CMK (cell line): ENCODE measurements at places on chromosomes 7 and 10.
A peak's percentile ranks its signal among the peaks of the same experiment; 100 is the strongest.

GRCh38 chr7:129774359-129774758 is 162.8 kb downstream of the NRF1 start:
- no peak for DNase-seq

- no peak for DNase-seq
Measured at GRCh38 chr7:84697506-84697905, 489.4 kb downstream of the SEMA3D start.

GRCh38 chr10:112955582-112956421 is 5.8 kb downstream of the TCF7L2 start:
- DNase-seq, result no peak

DNA sequence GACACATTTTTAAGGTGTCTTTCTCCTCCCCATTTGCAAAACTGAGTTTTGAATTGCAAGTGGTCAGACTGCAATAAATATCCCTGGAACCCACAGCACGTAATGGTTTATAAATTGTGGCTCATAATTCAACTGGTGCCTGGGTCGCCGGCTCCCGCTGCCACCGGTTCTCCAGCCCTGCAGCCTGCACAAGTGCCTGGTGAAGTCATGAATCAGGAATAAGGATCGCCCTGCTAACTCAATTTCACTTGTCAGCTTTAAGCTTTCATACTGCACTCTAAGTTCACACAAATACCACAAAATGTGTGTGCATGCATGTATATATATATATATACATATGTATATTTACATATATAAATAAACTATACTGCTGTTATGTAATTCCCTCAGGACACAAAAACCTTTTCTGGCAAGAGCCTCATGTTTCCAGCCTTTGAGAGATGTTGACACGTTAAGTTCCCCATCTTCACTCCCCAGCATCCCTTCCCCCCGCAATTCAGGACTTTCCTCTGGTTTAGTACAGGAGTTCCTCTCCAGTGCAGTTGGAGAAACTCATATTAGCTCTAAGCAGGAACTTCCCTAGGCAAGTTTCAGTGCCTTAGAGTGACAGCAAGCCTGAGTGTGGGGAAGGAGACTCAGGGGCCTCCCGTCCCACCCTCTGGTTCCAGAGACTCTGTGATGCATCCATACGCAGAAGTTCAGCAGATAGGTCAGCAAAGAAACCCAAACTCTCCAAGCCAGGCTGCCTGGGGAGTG is 129.2 kb upstream of the UNC5B start:
- DNase-seq, result no peak

DNA sequence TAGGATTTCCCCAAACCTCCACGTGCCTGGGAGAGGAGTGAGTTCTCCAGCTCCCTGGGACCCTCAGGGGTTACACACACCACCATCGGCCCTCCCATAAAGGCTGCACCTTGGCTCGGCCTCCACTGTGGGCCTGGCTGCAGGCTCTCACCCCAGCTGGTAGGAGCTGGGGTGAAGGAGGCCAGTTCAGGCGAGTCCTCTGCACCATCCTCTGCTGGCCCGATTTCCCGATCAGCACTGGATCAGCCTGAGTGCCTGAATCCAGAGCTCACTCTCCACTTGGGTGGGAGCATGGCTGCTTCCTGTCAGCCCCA is 115.1 kb upstream of the RET start:
- no peak for DNase-seq

- DNase-seq, result no peak
Measured at GRCh38 chr7:43044511-43044910, 67.9 kb upstream of the HECW1 start.

- DNase-seq, result no peak
Measured at GRCh38 chr10:3110782-3111620, 43.7 kb downstream of the PFKP start.

- DNase-seq, result peak; percentile 25
Measured at GRCh38 chr10:103265717-103266329, 11.1 kb upstream of the INA start.

DNA sequence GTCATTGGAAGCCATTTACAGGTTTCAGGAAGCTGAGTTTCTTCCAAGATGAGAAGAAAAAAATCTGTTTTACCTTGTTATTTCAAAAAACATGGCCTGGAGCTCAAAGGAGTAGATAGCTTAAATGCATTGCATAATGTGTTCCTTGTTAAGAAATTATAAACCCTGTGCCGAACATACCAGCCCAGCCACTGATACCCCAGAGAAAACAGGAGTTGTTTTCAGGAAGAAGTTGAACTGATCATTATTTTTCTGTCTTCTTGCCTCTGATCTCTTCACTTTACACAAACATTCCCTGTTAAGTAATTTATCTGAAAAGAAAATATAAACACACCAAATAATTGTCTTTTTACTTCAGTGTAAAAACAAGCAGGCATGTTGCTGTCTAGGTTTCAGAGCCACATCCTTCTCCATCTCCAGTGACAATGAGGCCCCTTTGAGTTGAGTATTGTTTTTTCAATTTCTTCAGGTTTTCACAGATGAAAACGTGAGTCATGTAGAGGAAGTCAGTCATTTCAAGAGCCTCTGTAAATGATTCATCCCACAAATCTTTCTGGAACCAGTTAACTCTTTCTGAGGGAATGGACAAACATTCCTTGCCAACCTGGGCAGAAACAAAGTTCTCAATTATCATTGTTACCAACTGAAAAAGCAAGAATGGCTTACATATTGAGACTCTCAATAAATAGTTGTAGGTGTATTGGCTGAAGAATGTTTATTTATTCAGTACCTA is 244.2 kb downstream of the IPMK start:
- no peak for DNase-seq

GRCh38 chr7:115216652-115217051 is 294.8 kb downstream of the MDFIC start:
- DNase-seq, result no peak

DNA sequence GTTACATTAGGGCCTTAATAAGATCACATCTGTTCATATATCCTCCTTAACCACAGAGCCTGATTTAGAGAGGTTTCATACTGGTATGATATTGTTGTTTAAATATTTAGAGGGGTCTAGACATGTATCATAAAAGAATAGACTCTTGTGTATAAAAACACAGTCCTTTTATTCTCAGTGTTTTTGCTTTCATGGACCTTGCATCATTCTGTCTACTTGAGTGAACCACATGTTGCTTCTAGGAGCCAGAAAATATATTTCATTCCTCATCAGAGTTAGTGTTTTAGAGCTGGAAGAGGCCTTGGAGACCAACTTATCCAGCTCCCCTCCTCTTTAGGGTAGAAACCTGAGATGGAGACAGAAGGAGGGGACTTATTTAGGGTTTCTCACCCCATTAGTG is 312.8 kb downstream of the LRMDA start:
- DNase-seq, result no peak

DNA sequence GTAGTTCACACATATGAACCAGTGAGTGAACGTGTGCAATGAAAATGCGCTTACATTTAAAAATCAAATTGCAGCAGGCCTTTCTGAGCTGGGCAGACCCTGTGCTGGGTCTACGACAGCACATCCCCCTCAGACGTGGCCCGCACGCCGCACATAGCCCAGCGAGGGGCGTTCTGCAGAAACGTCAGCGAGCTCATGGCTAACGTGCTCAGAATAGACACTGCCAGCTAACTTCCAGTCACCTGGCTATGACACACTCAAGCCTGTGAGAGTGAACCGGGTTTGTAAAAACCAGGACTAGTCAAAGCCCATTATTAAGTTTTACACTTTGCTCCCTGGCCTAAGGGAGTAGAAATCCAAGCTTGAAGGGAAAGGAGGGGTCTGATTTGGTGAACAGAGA is 108.1 kb upstream of the INSIG1 start:
- no peak for DNase-seq

DNA sequence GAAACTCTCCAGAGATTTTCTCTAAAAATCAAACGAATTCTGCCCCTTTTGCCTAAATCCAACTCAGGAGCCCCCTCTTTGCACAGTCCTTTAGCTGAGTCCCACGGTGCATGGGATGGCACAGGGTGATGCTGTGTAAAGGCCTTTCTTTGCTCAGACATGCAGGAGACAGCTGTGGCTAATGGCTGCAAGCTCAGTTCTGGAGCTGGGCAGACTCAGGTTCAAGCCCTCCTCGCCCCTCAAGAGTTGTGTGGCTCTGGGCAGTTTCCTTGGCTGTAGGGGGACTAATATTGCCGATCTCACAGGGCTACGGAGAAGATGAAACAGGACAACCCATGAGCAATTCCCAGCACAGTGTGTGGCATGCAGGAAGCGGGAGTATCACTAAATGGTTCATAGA is 42.6 kb downstream of the CLEC2L start:
- DNase-seq, result no peak

- no peak for DNase-seq
Measured at GRCh38 chr10:114081911-114082583, 38.4 kb downstream of the ADRB1 start.

- DNase-seq, result no peak
Measured at GRCh38 chr10:29920408-29921070, 138.8 kb downstream of the JCAD start.

DNA sequence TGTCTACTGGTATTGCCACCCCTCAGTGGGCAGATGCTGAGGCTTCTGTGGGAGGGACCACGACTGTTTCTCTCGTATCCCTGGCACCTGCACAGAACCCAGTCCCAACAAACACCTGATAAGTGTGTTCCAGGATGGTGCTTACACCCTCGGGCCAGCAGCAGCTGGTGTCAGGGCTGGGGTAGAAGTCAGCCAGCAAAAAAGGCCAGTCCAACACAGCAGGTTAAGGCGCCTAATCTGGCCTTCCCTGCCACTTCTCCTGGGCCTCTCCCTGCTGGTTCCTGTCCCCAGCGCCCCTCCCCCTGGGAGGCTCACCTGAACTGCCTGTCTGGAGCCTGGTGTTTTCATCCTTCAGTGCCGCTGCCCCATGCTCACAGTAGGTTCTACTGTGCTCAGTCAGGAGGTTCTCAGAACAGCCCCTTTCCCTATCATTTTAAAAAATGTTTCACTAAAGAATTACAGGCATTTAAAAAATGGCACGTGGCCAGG is 20.0 kb downstream of the PODXL start:
- no peak for DNase-seq

DNA sequence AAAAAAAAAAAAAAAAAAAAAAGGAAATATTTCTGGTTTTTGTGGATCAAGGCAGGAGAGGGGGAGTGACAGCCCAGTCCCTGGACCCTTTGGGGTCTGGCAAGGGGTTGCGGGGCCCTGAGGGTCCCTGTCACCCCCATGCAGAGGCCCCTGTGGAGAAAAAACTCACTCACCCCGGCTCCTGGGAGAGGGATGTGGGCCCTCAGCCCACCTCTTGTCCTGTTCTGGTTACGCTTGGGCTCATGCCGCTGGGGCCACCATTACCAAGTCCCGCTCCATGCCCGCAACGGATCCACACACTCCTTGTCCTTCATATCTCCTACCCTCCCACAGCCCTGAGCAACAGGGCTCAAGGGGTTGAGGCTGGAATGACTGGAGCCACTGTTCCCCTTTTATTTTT is 1.0 kb upstream of the TMEM184A start:
- DNase-seq, result no peak

DNA sequence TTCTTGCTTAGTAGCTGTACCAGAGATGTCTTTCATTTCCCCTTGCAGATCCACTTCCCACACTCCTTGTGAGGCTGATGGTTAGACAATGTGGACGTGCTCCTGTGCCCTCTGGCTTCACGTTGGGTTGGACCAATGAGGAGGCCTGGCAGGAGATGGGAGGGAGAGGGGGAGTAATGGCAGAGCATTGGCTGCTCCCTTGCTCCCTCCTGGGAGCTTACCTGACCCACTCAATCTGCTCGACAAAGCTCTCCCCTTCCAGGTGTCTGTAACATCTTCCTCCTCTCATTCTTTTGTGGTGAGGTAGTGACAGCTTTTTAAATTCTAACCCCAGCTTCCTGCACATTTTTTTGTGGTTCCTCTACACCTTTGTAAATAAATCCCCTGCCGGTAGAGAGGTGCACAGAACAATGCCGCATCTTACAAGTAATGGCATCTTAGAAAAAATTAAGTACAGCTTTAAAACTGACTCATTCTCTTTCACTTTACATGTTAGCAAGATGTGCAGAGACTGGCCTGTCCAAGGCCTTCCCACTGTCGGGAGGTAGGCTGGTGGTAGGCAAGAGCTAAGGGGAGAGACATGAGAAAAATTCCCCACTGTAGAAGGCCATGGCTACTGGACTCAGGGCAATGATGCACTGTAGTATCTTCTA is 134.3 kb downstream of the HTR7 start:
- DNase-seq, result no peak

DNA sequence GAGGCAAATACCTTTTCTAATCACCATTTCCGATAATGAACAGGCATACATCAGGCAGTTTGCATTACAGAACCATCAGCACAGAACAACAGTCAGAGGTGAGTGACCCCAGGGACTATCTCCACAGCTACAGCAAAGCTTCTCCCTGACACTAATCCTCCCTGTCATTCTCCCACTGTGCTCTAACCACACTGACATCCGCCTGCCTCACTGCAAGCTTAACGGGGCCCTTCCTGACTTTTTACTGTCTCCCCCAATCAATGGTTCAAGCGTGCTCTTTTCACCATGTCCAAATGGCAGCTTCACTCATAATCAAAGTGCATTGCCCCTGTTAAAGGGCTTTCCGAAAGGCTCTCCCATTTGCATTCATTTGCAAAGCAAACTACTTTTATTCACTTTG is 196.3 kb downstream of the DNAJC1 start:
- DNase-seq, result peak; percentile 78

GRCh38 chr7:4851459-4852422 is 10.1 kb downstream of the PAPOLB start:
- no peak for DNase-seq
